Effector CD8-positive, alpha-beta T cell (primary cell): ENCODE measurements at places on chromosomes 2 and 18.

DNA sequence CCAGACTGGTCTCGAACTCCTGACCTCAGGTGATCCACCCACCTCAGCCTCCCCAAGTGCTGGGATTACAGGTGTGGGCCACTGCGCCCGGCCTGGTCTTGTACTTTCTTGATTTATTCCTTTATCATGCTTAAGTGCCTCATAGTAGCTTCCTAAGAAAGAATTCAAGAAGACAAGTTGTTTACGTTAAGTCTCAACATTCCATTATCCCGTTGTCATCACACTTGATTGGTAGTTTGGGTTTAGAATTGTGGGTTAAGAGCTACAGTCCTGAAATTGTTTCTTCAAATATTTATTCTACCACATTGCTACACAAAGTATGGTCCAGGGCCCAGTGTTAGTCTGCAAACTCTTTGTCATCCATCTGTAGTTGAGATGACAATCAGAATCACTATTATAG, 194.0 kb downstream of the VWC2L start:
- DNase-seq, result no peak

DNA sequence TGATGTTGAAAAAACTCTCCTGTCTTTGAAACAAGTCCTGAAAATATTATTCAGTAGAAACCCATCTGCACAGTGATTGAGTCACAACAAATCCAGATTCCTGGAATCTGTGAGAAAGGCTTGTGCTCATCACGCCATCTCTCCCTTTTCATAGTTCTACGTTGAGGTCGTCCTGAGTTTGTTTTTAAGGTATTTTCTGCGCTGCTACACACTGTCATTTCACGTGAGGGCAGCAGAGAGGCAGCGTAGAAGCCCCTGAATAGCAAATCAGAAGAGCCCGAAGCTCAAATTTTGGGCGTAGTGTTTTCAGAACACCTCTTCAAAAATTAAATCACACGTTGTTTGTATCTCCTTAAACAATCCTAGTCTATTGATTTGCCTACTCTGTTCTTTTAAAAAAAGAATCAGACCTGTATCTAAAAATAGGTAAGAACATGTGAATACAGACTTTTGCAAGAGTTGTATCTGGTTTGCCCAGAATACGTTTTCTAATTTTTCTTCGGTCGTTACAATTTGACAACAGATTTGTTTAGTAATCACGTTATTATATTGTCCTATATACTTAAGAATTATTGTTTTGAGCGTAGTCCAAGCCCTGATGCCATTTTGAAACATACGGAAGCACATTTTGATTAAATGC, 61.6 kb upstream of the SLC38A11 start:
- DNase-seq, result no peak

- DNase-seq, result no peak
These were observed 99.6 kb upstream of the MGAT5 start for GRCh38 chr2:134154246-134154645.

DNA sequence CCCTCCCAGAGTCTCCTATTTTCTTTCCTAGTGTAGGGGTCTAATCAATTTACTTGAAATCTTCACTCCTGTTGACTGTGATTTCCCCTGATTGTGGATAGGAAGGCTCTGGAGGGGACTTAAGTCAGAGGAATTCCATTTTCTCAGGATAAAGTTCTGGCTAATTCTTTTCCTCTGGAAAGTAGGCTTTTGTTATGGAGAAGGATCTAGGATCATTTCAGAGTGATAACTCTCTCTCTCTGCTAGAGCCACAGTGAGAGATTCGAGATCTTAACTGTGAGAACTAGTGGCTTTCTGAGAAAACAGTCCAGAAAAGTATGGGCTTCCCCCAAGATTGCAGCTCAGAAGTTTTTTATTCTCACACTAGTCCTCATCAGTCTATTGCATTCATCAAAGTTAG, 163.9 kb upstream of the TFPI start:
- no peak for DNase-seq

DNA sequence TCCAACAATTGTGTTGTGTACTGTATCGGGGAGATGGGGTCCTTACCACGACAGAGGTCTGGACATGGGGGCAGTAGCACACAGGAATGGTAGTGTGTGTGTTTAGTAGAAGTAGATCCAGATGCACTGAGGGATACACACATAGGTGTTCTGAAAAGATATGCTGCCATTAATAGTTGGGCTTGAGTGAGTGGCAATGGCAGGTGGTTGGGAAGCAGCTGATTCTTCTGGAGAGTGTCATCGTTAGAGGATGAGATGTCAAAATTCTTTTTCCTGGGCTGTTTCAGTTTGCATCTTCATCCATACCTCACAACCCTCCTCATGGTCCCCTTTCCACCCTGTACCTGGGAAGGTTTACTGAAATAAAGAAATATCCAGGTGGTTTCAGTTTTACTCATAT, 66.6 kb downstream of the UGGT1 start:
- DNase-seq, result no peak

DNA sequence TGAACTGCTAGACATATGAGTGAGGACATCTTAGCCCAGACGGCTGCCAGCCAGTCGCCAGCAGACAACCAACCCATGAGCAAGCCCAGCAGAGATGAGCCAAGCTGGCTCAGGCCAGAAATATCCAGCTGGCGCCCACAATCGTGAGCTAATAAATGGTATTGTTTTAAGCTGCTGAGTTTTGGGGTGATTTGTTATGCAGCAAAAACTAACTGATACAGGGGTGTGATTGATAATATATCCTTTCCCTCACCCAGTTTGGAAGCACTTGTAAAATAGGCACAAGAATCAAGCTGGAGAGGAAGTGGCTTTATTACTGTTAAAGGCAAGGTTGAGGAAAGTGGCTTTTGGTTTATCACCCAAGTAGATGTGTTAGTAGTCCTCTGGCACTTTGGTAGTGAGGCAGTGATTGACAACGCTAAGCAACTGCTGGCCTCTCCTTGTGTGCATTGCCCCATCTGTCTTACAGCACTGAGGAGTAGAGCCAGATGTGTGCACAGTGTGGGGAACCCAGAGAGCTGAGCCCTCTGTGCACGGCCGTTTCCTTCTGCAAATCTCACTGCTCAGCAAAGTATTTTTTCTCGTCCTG, 110.1 kb downstream of the MYO1B start:
- no peak for DNase-seq
